Activated effector memory CD4-positive, alpha-beta T cell treated with anti-CD3 and anti-CD28 coated beads, Interleukin-2, amount 50 U/mL, for 16 hours (primary cell): ENCODE measurements at places on chromosomes 11 and 22.

DNA sequence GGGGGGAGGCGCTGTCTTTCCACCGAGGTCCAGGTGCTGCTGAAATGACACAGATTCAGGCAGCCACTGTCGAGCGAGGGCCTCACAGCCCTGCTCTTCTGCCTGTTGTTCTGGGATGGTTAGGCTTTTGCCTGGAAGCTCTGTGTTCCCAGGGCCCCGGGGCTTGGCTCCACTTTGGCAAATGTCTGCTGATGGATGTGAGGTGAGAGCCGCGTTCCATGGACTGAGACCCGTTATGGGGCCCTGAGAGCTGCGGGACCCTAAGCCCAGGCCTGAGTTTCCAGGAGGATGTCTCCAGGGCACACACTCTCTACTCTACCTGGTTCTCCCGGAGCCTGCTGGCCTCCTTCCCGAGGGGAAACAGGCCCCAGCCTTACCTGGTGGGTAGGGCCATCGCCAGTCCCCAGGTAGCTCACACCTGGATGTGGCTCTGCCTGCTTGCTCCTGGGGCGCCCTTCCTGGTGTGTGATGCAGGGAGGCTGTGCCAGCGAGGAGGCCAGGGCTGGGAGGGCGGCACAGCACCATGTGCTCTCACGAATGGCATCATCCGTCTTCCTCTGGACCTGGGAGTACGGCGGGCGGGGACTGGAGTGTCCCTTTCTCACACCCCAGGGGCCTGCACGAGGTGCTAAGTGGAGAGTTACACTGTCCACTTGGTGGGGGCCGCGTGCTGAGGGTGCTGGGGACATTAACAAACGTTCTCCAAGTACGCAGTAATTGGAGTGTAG lies 435.5 kb downstream of the TBC1D22A start:
- DNase-seq: peak; percentile 49

DNA sequence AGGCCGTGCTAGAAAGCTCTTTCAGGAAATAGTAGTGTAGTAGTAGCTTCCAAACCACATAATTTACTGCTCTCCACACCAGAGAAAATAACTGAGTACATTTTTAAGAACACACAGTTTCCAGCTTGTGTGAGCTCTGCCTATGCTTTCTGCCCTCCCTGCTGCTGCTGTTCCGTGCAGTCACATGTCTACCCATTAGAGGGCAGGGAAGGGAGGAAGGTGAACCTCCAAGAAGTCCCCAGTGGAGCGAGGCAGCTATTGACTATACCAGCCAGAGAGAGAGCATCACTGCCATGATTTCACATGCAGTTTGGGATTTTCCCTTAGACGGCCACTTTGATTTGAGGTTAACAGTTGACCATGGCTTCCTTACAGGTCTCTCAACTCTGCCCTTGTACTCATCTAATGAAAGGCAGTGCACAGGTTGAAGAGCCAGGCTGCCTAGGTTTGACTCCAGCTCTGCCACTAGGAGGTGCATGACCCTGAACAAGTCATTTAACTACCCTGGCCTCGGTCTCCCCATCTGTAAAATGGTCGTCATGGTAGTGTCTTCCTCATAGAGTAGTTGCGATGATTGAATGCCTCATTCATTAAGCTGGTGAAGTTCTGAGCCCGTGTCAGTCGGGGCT lies 19.7 kb upstream of the CTTN start:
- DNase-seq: no peak

DNA sequence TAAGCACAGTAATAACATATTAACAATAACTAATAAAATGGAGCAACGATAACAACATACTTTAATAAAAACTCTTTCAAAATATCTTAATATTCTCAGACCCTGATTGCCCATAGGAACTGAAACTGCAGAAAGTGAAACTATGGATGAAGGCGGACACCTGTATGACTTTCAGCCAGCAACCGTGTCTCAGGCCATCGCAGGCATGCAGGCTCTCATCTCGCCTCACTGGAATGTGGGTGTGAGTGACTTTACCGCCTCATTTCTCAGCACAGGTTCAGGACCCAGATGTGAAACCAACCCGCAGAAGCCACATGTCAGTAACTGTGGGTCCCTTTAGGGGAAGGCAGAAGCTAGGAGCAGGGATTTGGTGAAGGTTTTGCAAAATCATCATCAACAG lies 539.1 kb downstream of the FAM181B start:
- no peak for DNase-seq

DNA sequence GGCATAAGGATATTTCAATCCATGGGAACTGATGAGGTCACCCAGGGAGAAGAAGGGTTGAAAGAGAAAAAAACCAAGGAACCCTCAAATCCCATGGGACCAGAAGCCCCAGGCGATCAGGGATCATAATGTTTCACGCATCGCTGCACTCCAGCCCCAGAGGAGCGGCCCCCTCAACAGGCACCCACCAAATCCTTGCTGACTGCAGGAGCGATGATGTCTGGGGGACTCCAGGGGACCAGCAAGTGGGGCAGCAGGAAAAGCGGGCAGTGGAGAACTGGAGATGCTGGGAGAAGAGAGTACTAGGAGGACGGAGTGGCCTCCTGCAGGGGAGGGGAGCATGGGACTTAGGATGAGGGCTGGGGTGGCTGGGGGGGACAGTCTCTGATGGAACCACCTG lies 47.7 kb upstream of the LINC01488 start:
- no peak for DNase-seq

DNA sequence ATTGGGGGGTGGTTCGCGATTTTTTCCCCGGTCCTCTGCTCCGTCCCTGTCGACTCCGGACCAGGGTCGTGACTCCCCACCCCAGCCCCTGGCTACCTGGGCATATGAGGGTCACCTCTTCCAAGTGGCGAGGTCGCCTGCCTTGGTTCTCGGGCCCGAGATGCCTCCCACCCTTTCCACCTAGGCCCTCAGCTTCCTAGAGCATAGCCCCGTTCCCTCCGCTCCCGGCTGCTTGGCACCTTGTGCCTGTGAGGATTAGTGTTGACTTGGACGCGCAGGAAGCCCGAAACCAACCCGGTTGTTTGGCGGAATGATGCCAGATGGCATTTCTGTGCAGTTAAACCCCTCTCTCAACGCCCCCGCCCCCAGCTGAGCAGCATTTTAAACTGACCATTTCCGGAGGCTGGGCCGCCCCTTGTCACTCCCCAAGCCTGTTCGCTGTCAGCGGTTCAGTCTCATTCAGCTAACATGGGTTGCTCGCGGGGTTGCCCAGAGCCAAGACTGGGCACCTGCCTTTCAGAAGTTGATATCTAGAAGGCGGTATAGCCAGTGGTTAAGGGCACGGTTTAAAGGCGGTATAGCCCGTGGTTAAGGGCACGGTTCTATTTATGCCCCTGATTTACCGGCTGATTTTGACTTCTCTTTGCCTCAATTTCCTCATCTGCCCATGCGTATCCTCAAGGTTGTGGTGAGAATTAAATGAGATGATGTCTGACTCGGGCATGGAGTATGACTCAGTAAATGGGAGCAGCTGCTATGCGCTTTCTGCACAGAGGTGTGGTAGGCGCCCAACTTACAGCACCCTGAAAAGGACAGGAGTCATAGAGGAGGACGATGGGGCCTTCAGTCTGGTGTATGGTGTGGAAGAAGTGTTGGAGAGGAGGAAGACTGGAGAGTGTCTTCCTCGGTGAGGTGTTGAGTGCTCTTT lies 639 bp downstream of the INCENP start:
- peak; percentile 72 for DNase-seq

GRCh38 chr11:16738947-16739815 lies 734 bp downstream of the C11orf58 start:
- no peak for DNase-seq

DNA sequence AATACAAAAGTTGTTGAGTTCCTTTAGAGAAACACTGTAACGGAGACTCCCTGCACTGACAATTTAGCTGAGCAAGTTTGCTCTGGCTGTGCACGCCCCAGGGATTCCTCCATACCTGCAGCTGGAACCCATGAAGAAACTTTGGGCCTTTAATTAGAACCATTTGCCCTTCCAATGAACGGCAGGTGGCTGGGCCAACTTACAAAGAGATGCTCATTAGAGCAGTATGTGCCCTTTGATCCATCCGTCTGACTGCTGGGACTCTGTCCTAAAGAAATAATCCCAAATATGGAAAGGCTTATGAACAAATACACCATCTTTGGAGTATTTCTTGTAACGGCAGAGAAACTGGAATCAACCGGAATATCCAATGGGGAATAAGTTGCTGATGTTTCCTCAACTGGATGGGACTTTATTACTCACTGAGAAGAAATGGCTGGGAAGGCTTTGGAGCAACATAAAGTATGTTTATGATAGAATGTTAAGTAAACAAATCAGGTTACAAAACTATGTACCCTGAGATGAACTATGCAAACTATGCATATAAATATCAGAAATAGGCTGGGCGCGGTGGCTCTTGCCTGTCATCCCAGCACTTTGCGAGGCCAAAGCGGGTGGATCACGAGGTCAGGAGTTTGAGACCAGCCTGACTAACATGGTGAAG lies 24.4 kb upstream of the FBLN1 start:
- DNase-seq: no peak

DNA sequence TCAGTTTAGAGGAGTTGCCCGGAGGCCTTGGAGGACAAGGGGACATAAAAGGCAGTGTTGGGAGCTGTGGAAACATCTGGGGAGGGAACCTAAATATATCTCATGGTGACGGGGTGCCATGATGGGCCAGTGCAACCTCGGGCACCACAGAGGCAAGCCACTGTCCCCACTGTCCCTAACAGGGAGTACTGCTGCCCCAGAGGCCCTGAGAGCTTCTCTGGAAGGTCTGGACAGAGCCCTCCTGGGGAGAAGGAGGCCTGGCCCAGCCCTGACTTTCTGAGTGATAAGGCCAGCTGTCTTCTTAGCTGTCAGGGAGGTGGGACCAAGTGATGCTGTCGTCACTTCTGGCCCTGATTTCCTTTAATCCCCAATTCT lies 5.5 kb upstream of the P2RY6 start:
- DNase-seq: peak; percentile 14

GRCh38 chr22:23398701-23399366 lies 181.3 kb downstream of the IGLL1 start:
- DNase-seq: no peak

GRCh38 chr11:26995701-26996460 lies 2.0 kb downstream of the FIBIN start:
- no peak for DNase-seq

DNA sequence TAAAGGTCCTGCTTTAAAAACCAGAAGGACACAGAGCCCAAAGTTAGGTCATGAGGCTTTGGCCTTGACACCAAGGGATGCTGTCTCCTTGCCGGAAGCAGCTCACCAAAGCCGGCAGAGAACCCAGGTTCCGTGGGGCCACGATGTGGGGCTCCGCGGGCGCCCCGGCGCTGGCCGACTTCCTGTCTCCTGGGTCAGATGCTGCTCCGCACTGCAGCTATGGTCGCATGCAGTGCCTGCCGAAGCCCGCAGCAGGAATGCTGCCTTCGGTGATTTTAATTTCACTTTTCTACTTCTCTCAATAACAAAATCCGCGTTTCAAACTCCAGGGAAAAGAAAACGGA lies 454 bp upstream of the OTUB1 start:
- peak; percentile 89 for DNase-seq

- DNase-seq: no peak
Observed at GRCh38 chr22:46933040-46933930, 170.8 kb downstream of the TBC1D22A start.

DNA sequence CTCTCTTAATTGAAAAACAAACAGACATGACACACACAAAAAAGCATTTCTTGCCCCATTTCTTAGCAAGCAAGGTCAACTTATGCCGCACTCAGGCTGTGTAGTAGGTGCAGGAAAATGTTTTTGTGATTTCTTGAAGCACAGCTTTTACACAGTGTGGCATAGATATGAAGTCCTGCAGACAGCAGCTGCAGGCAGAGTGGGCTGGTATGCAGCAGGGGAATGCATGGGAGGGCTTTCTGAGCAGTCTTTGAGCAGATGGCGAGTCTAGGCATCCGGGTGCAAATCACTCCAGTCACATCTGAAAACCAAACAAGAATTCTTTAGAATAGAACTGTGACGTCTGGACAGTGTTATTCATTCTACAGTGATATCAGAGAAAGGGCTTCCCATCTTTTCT lies 87.5 kb downstream of the BLID start:
- no peak for DNase-seq

GRCh38 chr11:44711113-44711786 lies 15.5 kb upstream of the TSPAN18 start:
- DNase-seq: no peak

DNA sequence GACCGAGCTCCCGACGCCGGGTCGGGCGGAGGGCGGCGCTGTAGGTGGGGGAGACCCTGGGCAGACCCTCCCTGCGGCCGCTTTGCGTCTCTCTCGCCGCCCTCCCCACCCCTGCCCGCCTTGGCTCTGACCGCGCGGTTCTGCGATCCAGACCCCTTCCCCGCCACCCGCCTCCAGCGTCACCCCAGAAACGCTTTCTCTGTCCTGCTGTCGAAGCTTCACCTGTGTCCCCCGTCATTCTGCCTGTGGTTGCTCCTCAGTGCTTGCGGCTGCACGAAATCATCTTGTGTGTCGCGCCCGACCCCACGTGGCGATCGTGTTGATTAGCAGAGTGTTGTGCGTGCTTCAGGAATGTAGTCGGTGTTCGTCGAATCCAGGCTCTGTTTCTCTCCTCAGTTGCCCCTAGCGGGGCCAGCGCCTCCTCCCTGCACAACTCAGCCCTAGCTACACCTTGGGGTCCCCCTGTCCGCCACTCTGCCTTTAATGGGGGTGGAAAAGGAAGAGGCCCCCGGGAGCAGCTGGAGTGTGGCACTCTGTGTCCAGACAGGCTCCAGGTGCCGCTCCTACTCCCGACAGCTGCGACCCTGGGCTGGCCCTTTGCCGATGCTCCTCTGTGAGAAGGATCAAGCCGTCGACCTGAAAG lies 851 bp downstream of the PTDSS2 start:
- peak; percentile 91 for DNase-seq

DNA sequence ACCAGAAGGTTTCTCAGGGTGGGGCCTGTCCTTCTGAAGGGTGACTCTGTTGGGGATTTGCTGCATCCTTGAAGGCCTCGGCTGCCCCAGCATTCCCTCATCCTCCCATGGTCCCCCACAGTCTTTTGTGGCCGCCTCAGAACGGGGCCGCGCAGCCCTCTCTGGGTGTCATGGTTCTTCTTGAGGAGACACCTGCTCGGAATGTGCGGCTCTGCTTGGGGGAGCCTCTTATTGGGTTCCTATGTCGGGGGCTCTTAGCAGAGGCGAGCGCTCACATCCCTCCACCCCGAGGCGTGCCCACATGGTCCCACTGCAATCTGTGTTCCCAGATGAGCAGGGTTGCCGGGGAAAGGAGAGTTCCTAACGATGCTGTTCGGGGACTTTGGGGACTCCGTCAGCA lies 1008.4 kb downstream of the BRD1 start:
- DNase-seq: peak; percentile 42

- DNase-seq: no peak
Observed at GRCh38 chr11:30983776-30984441, 385.6 kb downstream of the DCDC1 start.
